ENCODE measurements at places on chromosomes 6 and 20.

GRCh38 chr20:37688093-37688492 lies 5.7 kb upstream of the CTNNBL1 start:
- DNase-seq = no peak

GRCh38 chr20:53825282-53825681 lies 231.6 kb upstream of the ZNF217 start:
- DNase-seq = no peak

DNA sequence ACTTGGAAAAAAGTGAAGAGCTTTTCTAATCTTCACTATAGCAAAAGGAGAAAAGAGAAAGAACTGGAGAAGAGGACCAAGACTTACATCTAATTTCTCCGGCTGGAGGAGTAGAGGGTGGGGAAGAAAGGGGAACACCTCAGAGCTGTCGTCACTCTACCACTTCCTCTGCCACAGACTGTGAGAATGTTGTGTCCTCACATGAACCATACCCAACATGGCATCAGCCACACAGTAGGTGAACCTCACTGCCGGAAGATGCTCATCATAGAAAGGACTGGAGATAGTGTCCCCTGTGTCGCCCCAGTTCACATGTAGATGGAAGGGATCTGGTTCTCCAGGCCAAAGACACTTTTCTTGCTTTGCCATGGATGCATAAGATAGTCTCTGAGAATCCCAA lies 604.4 kb upstream of the NOX3 start:
- DNase-seq = no peak

DNA sequence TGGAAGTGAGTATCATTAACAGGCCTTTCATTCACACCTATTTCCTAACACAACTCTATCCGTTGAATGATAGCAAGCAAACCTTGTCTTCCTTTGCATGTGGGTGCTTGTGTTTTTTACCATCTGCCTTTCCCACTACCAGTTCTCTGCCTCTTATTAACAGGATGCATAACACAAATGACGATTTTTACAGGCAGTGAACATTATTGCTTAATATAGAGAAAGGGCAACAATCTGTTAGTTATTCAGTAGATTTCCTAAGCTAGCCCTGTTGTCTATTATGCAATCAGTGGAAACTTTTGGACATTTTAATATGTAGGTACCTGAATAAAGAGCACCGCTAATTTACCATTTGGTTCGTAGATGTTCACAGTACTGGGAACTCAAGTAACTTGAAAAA lies 348.8 kb upstream of the PLCB4 start:
- DNase-seq = no peak

DNA sequence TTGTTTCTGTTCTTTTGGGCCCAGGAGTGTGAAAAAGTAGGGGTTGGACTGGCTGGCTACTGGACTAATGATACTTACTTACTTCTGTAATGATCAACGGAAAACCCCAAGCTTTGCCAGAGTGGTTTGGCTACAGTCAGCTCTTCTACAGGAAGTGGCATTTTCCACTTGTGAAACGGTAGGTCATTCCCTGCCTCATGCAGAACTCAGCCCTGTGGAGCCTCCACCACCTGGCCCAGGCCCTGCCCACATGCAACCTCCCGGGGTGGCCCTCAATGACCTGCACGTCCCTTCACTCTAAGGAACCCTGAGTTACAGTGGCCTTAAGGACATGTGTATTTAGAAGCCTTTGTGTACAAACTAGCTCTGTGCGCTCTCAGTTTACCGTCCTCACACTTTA lies 140.4 kb downstream of the DTNBP1 start:
- no peak for DNase-seq

DNA sequence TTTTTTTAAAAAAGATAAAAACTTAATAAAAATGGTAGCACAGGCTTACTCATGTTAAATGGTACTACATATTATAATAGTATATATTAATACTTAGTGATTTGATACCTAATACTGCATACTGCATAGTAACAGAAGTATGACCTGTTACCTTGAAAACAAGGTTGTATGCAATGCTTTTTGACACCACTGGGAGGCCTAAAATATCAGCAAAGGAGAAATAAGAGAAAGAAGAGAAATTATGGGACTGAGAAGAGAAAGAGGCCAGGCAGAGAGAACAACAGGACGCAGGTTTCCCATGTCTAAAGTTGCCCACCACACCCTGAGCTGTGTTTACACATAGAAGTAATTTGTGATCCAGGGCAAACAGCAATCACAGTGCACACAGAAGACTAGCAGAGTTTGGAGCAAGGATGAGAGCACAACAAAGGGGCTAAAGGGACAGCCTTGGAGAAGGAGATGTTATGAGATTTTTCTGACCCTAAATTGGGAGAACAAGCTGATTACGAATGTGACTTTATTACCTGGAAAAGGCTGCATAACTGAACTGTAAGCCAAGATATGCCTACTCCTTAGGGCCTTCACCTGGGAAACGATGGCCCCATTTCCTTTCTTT lies 73.2 kb downstream of the ROS1 start:
- DNase-seq = no peak

DNA sequence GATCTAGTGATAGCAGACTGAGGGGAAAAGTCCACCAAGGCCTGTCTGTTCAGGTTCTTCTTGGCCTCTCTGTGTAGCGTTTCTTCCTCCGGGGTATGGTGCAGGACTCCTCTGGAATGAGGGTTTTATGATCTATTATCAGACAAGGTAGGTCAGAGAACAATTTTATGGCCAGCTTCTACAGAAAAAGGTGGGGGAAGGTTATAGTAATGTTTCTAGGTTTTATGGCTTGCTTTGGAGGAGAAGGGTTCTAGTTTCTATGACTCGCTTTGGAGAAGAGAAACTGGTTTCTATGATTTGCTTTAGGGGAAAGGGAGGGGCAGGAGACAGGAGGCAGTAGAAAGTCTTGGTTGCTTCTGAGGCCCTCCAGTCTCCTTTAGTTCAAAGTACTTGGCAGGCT lies 144.8 kb upstream of the LAMA2 start:
- no peak for DNase-seq

DNA sequence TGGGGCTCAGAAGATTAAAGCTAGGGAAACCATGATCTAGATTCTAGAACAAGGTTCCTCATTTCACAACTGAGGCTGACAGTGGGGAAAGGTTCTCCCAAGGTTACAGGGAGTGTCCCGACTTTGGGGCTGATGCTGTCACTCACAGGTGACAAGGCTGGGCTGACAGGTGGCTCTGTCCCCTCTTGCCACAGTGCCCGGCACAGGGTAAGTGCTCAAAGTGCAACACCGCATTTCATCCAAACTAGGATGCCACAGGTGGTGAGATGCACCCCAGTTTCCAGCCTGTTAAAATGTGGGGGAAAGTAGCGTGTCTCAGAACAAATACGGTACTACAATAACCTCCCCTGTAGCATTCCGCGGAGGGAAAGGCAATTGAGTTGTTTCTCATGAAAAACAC lies 7.8 kb downstream of the ZBP1 start:
- DNase-seq = no peak

- no peak for DNase-seq
Observed at GRCh38 chr20:49872056-49872455, 43.3 kb downstream of the SPATA2 start.

DNA sequence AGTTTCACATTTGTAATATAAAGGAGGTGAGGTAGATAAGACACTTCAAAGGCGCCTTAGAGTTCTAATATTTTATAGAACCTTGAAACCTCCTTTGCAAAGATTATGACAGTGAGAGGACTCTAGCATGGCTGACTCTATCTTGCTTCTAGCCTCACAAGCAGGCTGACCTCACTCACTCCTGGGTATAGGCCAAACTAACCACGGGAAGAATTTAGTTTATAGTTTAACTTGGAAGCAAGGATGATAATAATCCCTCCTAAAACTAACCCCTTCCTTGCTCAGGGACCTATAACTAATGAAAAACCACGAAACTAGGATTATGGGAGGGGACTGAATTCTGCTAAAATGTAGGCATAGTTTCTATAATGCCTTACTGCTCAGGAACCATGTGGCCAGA lies 84.3 kb downstream of the FILIP1 start:
- DNase-seq = no peak

DNA sequence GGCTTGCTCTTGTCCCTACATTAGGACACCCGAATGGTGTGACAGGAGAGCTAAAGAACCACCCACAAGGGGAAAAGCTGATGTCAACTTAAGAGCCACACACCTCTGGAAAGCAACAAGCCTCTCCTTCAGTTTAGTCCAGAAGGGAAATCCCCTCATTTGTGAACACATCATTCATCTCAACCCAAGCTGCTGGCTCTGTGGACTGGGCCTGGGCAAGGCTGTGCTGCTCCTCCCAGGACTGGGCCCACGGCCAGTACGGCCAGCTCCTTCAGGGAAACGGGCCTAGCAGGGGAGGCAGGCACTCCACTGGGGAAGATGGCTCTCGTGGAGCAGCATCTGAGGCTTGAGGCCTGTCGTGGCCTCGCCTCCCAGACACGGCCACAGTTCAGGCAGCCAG lies 12.8 kb upstream of the SLC4A11 start:
- no peak for DNase-seq

GRCh38 chr20:2709205-2709981 lies 16.8 kb downstream of the EBF4 start:
- DNase-seq = no peak

GRCh38 chr6:83384751-83385150 lies 46.1 kb downstream of the ME1 start:
- no peak for DNase-seq

DNA sequence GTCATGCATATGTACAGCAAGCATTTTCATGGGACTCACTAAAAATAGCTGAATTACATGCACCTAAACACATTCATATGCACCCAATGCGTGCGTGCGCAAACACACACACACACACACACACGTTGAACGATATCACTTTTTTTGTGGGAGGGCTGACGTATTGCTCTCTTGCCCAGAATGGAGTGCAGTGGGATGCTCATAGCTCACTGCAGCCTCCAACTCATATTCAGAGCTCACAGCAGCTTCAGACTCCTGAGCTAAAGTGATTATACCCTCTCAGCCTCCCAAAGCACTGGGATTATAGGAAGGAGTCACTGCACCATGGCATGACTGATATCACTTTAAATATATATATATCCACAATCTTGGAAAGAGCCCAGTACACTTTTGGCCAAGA lies 620.4 kb upstream of the MANEA start:
- DNase-seq = no peak

DNA sequence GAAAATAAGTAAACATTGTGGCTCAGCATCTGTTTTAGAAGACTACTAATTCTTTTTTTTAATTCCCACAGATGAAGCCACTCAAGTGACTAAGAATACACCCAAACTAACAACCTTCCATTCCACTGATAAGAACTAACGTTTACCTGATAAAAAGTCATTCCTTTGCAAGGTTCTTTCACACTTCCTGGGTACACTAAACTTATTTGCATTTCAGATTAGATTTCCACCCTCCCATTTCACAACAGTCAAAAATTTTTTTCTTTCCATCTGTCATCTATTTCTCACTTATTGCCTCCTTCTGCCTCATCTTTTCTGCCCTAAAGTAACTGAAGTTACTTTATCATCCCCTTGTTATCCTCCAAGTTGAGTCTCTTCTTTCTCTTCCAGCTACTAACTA lies 20.3 kb downstream of the MBOAT1 start:
- no peak for DNase-seq

- no peak for DNase-seq
Observed at GRCh38 chr6:40485795-40486194, 101.4 kb downstream of the LRFN2 start.

Data from left renal pelvis (tissue), 4 donors.